Globus pallidus (tissue), 1 donor: ENCODE measurements at places on chromosomes 1 and 21.

- DNase-seq = no peak
These were observed 104.4 kb downstream of the GLIS1 start for GRCh38 chr1:53634571-53634979.

GRCh38 chr1:200426196-200426595 lies 16.4 kb upstream of the ZNF281 start:
- no peak for DNase-seq

GRCh38 chr1:27350663-27351540 lies 9.1 kb downstream of the SYTL1 start:
- no peak for DNase-seq

DNA sequence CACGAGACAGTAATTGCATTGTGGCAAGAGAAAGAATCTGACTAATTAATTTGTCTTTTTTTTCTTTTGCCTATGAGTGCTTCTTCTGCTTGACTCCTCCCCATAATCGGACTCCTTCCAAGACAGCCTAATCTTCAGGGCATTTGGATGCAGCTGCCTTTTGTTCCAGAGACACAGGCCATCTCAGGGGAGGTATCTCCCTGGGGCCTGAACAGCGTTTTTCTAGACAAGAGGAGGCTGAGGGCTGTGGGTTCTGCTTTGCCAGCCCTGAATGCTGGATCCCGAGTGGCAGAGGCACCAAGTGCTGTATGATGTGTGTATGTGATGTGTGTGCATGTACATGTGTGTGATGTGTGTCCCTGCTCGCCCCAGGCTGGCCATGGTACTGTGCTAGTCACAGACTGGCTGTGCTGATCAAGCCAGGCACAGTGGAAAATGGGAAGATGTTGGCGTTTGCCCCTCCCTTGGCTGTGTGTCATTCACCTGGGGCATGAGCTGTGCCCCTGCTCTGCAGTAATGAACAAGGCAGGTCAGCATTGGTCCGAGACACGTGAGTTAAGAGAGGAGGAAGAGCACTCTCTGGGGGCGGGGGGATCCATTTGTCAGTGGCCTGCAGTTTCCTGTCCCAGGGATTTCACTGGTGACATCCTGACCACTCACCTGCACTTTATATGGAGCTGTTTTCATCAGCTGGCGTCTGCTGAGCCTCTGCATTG lies 77.2 kb downstream of the ADARB1 start:
- no peak for DNase-seq

DNA sequence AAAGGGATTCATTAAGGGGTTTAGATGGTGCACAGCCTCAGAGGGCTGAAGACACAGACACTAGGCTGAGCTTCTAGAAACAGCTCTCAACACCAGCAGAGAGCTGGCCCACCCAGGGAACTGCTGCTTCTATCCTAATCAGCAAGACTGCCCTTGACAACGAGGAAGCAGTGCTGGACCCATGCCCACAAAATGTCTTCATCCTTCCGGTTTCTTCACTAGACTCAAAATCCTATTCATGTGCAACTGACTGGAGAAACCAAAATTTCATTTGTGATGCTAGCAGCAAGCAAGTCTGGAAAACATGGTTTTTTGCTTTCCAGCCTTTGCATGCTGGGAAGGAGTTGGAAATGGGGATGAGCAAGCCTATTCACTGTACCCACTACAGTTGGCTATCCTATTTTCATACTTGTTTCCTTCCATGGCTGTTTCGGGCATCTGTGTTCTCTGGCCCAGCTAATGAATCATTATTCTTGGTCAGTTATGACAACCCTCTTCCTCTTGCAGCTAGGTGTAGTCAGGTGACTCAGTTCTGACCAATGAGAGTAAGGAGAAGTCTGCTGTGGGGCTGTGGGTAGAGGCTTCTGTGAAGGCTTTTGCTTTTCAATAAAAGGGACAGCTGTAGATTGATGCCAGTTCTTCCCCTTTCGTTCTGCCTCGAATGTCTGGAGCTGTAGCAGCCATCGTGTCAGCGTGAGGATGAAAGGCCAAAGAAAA lies 14.6 kb upstream of the TMEM61 start:
- no peak for DNase-seq

- no peak for DNase-seq
These were observed 8.5 kb downstream of the MEX3A start for GRCh38 chr1:156073740-156074139.

DNA sequence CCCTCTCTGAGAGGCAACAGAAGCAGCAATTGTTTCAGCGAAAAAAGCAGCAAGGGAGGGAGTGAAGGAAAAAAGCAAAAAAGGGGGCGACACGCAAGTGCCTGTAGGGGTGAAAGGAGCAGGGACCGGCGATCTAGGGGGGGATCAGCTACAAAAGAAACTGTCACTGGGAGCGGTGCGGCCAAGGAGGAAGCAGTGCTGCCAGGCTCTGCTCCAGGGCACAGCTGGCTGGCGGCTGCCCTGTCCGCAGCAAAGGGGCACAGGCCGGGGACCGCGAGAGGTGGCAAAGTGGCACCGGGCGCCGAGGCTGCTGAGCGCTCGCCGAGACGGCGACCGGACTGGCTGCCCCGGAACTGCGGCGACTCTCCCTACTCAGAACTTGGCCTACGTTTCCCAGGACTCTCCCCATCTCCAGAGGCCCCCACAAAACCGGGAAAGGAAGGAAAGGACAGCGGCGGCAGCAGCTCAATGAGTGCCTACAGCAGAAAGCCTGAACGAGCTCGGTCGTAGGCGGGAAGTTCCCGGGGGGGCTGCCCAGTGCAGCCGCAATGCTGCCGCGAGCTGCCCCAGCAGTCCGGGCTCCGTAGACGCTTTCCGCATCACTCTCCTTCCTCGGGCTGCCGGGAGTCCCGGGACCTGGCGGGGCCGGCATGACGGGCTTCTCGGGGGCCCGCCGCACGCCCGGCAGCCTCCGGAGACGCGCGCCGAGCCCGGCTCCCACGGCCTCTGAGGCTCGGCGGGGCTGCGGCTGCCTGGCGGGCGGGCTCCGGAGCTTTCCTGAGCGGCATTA lies 1.0 kb upstream of the CDKN2C start:
- no peak for DNase-seq

- no peak for DNase-seq
These were observed 83.5 kb downstream of the INTS7 start for GRCh38 chr1:211951856-211952255.

GRCh38 chr1:100292711-100293110 lies 26.7 kb downstream of the RTCA start:
- DNase-seq = no peak

DNA sequence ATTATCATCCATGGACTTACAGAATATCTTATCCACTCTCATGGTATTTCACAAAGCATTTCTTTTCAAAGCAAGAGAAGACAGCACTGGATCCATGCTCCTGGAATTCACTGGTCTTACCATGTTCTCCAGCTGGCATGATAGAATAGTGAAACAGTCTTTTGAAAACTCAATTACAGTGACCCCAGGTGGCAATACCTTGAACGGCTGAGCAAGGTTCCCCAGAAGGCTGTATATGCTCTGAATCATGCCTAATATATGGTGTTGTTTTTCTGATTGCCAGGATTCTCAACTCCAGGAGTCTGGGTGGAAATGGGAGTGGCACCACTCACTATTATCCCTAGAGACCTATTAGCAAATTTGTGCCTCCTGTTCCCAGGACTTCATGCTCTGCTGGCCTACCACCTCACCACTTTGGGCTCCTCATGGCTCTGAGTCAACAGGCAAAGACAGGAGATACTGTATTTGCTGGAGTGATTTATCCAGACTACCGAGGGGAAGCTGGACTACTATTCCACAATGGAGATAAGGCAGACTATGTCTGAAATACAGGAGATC lies 87.6 kb downstream of the CATSPERE start:
- DNase-seq = no peak

GRCh38 chr1:14486401-14487201 lies 111.9 kb upstream of the KAZN start:
- DNase-seq = no peak

DNA sequence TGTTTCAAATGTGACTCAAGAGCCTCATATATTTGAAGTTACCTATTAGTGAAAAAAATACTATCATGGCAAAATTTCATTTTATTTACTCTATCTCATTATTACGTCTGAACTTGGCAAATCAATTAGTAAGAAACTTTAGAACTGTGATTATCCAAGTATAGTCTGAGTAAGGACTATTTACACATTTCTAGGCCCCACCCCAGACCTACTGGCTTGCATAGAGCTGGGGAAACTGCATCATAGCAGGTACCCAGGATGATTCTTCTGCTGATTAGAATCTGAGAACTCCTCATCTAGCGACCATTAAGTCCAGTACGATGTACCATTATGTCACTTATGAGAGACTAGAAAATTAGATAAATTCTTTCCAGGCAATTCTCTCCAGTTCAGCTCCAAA lies 20.1 kb downstream of the MCOLN3 start:
- DNase-seq = no peak
